Caudate nucleus (tissue), 63 donors: ENCODE measurements at places on chromosomes 7 and 10.

- DNase-seq = no peak
Observed at GRCh38 chr10:129935102-129935866, 28.8 kb downstream of the EBF3 start.

DNA sequence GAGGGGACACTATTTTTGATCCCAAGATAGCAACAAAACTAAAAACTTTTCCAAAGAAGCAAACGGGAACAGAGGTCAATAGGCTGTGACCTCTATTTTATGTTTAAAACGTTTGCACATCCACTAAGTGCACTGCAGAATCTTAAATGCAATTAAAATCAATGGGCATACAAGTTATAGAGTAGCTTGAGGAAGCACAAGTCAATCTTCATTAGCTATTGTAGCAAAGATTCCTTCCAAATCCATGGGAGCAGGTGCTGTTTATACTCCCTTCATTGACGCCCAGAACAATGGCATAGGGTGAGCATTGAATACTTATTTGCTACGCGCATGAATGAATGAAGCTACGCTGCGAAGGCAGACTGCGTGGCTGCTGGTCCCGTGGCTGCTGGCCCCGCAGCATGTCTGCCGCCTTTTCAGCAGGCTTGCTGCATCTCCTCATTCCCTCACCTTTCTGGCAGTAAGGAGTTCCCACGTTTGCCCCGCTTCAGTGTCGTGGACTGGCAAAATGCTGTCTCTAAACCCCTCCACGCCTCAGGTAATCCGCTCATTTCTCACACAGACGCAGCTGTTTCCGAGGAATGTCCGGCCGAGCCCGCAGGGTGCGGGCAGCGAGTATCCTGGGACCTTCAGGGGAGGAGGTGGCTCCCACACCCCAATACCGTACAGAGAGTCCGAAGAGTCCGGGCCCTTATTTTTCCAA is 754 bp upstream of the PHYHIPL start:
- DNase-seq = peak; percentile 60

GRCh38 chr7:92898798-92899197 is 62.4 kb upstream of the CDK6 start:
- DNase-seq = no peak

- no peak for DNase-seq
Observed at GRCh38 chr7:92304406-92304893, 58.7 kb downstream of the ANKIB1 start.

- DNase-seq = no peak
Observed at GRCh38 chr7:108824840-108825580, 255.3 kb downstream of the DNAJB9 start.

GRCh38 chr10:50908366-50908765 is 22.9 kb upstream of the A1CF start:
- DNase-seq = no peak

DNA sequence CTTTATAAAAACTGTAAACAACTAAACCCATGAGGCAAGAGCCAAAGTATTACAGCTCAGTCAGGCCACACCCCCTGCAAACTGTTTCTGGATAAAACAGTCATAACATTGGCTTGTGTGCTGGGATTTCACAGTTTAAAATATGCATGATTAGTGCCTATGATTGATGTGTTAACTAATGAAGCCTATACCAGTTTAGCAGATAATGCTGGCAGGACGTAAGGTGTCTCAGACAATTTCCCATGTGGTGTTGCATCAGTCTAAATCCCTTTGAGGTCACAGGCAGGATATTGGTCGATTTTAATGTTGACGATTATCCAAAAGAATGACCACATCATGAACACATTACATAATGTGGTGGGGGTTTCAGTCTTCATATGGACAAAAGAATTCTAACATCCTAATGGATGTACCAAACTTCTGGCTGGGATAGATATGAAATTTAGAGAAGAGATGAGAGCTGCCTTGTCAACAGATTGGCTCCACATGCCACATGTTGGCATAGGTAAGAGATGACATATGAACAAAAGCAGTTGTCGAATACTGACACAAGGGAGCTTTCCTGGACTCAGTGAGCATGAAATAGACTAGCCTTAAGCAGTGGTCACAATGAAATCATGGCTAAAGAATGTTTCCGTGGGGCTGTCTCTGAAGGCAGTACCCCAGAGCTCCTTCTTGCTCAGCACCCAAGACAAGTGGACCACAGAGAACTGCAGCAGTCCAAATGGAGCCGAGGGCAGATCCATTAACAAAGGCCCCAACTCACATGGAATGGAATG is 445.6 kb downstream of the GFRA1 start:
- DNase-seq = no peak

- DNase-seq = no peak
Observed at GRCh38 chr7:90384433-90384832, 18.8 kb upstream of the CLDN12 start.

DNA sequence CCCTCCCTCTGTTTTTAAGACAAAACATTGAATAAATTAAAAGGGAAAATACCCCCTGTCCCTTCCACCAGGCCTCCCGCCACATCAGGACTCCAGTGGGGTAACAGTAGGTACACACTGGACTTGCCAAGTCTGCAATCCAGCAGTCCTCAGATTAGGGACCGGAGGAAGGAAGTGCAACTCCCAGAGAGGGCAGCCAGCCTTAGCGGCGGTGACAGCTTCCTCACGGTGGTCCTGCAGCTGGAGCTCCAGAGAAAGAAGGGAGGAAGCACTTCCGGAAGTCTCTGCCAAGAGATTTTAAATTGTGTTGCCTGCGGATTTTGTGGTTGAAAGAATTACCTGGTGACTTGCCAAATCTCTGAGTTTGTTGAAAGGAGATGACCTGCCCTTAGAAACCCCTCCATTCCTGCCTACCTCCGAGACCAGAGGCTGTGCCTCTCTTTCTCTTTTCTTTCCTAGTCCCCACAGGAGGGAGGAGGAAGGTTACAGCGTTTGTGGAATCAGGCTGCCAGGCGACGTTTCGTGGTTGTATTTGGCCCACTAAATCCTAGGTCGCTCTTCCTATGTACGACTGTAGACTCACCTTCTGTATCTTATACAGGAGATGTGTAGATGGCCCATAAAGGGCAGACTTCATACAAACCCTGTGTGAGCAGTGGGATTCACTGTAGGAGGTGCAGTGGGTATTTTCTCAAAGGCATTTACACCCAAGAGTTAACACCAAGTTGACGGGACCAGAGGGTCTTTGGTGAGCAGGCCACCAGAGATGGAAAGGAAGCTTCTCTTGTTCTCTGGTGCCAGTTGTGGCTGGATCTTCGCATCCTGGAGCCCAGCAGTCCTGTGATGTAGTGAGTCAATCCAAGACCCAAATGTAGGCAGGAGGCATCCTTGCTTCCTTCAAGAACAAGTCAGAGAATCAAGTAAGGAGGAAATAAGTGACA is 77.9 kb downstream of the INSIG1 start:
- no peak for DNase-seq

- no peak for DNase-seq
Observed at GRCh38 chr10:68471063-68471585, 649 bp downstream of the DNA2 start.

DNA sequence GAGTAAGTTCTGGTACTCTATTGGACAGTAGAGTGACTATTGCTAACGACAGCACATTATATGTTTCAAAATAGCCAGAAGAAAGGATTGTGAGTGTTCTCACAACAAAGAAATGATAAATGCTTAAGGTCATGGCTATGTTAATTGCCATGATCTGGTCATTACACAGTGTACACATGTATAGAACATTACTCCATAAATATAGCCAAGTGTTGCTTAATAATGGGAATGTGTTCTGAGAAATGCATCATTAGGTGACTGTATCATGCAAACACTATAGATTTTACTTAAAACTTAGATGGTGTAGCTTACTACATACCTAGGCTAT is 19.6 kb downstream of the EPC1 start:
- no peak for DNase-seq

DNA sequence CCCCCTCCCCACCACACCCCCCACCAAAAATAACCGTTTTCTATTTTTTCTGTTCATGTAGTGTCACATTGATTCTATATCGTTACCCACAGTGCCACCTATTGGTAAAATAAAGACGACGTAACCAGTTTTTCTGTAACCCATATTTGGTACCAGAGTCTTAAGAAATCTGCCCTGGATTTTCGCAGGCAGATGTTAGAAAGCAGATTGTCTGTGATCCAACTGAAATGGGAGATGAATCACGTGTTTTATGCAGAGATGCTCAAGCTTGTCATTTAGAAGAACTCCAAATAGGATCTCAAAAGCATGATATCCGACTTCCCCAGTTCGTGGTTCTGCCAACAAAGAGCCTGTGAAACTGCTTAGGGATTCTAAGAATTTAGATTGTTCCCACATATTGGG is 261.1 kb upstream of the CSTF2T start:
- peak; percentile 7 for DNase-seq

DNA sequence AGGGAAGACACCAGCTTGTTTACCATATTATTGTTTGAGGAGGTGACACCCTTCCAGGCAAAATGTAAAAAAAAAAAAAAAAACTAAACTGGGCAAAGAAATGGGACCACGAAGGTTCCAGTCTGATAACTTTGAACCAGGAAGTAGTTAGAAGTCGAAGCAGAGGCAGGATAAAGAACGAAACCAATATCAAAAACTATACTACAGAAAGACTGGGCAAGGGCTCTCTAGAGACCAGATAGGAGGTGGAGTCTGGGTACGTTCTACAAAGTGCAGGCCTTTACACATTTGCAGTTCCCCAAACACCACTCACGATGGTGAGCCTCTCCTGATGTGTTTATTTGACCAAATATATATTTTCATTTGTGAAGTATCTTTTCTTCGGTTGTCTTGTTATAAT is 125.7 kb upstream of the CDK1 start:
- DNase-seq = no peak

DNA sequence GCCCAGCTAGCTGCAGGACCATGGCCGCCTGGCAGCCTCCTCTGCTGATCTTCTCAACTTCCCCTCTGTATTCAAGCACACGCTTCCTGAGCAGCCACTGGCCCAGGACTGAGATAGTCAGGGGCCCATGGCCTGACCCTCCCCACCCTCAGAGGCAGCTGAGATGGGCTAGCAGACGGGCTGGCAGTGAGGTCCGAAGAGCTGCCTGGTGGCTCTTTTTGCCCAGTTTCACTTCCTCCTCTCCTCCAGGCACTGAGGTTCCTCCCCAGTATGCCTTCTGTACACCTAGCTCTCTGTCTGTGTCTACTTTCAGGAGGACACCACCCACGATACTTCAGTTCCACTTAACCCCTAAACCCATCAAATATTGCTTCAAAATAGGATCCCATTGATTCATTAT is 395.6 kb downstream of the TNS3 start:
- DNase-seq = no peak

DNA sequence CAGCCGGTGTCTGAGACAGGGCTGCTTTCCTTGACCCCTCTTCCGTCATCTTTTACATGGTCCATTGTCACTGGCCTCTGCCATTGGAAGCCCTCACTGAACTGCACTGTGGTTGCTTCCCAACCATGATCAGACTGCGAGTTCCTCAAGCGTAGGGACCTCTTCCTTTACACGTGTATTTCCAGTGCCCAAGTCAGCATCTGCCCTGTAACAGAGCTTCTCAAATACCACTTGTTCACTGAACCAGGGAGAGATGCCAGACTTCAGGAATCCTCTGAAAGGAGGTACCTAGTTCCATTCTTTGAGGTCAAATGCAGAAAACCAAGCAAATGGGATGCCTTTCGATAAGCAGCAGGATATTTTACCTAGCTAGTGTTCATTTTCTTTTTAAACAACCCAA is 145.1 kb downstream of the NRP1 start:
- no peak for DNase-seq

DNA sequence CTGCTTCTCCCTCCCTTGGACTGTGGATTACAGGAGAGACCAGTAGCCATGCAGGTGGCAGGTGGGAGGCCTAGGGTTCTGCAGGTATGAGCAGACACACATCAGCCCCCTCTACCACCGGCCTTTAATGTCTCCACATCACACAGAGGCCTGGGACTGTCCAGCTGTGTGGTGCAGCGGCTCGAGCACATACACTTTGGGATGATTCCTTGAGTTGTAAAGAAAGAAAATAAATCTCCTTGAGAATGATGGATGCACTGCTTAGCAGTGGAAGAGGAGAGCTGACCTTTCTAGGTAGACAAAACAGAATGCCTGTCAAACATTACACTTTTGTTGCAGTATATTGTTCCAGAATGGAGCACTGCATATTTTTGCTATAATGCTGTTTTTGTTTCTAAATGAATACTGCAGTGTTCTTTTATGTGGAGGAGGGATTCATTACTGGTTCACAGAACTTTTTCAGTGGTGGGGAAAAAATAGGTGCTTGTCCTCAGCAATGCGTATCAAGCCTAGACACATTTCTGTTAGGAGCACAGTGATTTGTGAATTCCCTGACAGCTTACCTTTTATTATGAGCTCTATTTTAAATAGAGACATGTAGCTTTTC is 66.0 kb downstream of the PTPRE start:
- DNase-seq = no peak

GRCh38 chr10:48934672-48935501 is 4.8 kb downstream of the LRRC18 start:
- no peak for DNase-seq

DNA sequence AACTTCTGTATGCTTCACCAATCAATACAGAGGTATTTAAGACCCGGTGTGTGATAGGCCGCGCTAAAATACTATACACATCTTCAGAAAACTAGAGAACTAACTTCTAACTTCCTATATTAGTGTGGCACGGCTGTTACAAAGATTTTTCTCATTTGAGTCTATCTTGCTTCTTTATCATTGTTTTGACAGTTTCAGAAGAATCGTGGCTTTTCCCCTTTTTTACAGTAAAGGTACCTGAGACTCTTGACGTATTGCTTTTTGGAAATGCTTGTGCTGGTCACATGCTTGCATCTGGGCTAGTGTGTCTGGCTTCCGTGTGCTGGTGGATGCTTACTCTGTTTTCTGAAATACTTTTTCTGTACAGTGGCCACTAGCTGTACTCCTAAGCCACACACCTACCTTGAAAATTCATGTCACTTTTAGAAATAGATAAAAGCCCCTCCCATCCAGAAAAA is 12.7 kb downstream of the IKZF1 start:
- DNase-seq = no peak

GRCh38 chr10:92829786-92830377 is 18.4 kb upstream of the EXOC6 start:
- no peak for DNase-seq

DNA sequence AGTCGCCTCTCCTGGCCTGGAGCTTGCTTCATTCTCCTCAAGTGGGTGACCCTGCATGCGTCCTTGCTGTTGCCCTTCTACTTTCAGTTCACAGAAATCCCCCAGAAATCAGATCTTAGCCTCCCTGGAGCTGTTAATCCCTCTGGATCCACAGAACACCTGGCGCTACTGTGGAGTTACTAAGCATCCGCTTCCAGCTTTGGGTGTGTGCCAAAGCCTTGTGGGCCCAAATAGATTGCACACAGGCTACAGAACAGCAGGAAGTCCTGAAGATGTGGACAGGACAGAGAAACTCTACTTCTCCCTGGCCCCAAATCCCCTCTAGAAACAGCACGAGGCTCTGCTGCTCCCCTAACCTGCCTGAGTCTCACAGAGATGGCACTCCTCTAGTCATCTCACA is 36.6 kb upstream of the PDLIM1 start:
- no peak for DNase-seq

- DNase-seq = no peak
Observed at GRCh38 chr10:47241256-47241655, 58.7 kb upstream of the GDF10 start.
